ENCODE measurements at places on chromosomes 16 and 17.

DNA sequence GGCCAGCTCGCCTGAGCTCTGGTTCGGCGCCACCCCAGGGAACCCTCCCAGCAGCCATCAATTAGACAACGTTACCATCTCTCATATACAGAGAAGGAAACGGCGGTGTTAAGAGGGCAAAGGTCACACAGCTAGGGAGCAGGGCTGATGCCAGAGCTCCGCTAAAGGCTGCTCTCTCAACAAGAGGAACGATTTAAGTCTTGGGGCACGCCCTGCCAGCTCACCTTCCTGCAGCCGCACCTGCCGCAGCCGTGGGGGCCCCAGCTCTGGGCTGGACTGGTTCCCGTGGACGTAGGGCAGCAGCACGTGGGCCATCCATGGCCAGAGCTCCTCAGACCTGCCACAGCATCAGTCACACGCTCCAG is 43.5 kb downstream of the PKD1 start:
- no peak for DNase-seq

GRCh38 chr17:13425390-13425789 is 176.3 kb downstream of the HS3ST3A1 start:
- no peak for DNase-seq

GRCh38 chr16:7601100-7601499 is 268.5 kb downstream of the RBFOX1 start:
- no peak for DNase-seq

DNA sequence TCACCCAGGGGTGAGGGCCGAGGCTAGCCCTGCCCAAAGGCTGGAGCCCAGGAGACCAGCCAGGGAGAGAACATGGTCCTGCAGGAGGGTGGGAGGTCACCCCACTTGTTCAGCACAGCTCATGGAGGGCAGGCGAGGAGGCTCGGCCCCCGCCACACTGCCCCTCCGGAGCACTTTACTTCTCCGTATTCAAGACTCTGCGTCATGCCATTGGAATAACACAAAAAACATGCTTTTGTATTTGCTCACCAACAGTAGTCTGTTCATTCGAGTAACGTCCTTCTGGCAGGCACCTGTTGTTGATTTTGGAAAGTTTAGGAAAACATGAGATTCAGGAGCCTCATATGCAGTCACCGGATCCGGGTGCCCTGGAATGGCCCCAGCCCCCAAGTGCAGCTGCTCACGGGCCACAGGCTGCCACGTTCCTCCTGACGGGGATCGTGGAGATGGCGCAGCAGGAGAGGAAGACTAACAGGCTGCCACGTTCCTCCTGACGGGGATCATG is 81.1 kb upstream of the DNAH17 start:
- DNase-seq, result no peak

- DNase-seq, result no peak
These were observed 27.9 kb upstream of the EFCAB13 start for GRCh38 chr17:47295874-47296255.

DNA sequence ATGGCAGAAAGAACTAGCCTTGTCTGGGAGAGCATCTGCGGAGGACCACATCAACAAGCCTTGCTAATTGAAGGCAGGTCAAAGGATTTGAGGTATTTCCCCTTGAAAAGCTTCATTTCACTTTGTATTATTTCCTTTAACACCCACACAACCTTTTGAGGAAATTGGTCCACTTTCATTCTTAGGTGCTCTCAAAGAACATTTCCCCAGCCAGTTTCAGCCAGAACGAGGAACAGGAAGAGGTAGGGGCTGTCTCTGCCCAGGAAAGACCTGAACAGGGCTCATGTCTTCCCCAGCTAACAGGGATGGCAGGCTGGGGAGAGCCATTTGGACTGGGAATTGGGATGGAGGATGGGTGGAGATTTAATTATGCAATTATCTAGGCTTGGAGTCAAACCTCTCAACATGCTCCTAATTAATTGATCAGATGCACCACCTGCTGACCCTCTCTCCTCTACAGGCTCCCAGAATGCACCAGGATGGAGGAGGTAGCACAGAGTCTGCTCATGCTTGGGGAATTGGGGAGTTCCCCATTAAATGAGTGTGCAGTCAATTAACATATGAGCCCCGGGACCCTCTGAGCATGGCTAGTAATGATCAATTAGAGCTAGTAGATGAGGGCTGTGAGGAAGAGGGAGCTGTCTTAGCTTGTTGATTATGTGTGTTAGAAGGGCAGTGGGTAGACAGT is 84.6 kb downstream of the GP2 start:
- DNase-seq, result no peak

- no peak for DNase-seq
These were observed 110.2 kb upstream of the CPHXL start for GRCh38 chr16:75836347-75837010.

- no peak for DNase-seq
These were observed 36.7 kb downstream of the SMG6 start for GRCh38 chr17:2266865-2267228.

DNA sequence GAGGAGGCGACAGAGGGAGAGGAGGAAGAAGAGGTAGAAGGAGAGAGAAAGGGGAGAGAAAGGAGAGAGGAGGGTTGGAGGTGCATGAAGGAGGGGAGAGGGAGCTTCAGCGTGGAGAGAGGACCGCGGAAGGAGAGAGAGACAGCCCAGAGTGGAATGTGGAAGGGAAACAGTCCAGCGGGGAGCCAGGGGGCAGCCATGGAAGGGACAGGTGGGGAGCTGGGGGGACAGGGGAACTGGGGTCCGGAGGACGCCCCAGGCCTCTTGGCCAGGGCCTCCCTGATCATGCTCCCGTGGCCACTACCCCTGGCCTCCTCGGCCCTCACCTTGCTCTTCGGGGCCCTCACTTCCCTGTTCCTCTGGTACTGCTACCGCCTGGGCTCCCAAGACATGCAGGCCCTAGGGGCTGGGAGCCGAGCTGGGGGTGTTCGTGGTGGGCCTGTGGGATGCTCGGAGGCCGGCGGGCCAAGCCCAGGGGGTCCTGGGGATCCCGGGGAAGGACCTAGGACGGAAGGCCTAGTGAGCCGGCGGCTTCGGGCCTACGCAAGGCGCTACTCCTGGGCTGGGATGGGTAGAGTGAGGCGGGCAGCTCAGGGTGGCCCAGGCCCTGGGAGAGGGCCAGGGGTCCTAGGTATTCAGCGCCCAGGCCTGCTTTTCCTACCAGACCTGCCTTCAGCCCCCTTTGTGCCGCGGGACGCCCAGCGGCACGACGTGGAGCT is 759 bp downstream of the ASPHD1 start:
- no peak for DNase-seq

DNA sequence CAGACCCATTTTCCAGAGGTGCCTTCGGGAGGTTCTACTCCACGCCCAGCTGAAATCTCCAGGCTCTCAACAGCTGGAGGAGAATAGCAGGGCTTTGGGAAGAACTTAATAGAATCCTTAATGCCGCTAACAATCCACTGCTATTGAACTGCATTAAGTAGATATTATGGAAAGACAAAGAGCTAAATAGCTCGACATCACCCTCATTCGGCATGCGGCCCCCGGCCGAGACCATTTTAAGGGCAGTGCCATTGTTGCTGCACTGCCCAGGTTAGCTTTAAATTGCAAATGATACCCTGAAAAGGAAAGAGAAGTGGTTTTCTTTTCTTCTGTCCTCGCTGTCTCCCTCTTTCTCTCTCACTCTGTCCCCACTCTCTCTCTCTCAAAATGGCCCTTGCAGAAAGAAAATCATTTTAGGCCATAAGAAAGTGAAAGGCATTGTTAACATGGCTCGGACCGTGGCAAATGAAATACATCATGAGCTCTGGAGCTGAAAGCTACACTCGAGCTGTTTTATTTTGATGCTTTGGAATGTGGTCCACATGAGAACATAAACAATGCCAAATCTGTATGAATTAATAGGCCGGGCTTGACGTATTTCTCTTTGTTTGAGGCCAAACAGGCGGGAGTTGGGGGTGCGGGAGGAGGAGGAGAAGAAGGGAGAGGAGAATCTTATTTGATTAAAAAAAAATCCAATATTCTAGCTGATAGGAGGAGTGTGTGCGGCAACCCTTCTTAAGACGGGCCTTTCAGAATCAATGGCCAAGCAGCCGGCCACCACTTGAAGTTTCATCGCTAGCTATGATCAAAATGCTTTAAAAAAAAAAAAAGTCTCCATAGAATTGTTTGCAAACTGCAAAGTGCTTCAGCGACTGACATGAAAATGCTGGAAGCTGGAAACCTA is 298.8 kb upstream of the IRX3 start:
- no peak for DNase-seq

DNA sequence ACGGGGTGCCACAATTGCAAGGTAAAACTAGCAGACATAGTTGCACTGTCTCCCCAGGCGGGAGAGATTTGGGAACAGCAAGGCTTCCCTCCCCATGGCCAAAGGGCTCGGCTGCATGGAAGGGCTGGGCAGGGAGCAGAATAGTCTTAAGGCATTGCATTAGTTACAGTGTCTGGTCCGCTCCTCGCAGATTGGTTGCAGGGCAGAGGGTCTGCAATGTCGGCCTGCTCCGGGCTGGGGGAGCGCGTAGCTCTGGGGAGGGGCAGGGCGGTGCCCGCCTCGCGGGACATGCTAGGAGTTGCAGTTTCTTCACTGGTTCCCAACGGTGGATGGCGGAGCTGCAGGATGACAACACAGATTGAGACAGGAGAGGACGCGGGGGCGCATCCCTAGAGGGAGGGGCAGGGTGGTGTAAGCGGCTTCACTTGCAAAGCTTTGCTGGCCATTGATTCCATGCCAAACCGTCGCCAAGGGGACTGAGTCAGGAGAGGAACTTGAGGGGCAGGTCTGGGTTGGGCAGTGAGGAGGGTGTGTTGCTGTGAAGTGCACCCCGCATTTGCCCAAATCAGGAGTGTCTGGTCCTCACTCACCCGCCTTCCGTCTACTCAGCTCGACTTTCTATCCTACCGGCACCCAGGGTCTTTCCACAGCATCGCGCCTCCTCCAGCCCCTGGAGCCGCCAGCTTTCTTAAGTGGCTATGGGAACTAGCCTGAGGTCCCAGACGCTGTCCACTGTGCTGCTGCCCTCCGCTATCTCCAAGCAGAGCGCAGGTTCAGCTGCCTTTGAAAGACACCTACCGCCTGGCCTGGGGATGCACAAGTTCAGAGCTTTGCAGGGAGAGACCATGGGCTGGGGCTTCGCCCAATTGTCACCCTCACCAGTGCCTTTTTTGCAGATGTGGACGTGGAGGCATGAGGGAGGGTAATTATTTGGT is 1748.9 kb downstream of the TP53TG3F start:
- DNase-seq, result no peak

DNA sequence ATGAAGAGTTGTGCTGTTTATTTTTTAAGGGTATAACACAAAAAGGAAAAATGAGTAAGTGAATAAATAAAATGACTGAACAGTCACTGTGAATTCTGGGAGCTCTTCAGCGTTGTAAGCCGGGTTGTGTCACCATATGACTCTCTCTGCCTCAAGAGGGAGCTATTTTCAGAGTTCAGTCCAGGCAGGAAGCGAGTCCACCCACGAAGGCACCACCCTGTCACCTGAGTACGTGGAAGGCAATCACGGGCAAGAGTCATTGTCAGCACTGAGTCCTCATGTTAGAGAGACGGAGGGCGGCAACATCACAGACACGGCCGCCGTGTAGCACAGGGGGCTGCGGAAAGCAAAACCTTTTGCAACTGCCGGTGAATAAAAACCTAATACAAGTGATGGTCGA is 227.6 kb downstream of the UTP18 start:
- DNase-seq, result no peak

- DNase-seq, result no peak
These were observed 37.0 kb downstream of the NDEL1 start for GRCh38 chr17:8472663-8473062.

- no peak for DNase-seq
These were observed 168.6 kb downstream of the FTO start for GRCh38 chr16:53872248-53873221.

- DNase-seq, result no peak
These were observed 646.1 kb downstream of the CDH11 start for GRCh38 chr16:64475627-64476351.

DNA sequence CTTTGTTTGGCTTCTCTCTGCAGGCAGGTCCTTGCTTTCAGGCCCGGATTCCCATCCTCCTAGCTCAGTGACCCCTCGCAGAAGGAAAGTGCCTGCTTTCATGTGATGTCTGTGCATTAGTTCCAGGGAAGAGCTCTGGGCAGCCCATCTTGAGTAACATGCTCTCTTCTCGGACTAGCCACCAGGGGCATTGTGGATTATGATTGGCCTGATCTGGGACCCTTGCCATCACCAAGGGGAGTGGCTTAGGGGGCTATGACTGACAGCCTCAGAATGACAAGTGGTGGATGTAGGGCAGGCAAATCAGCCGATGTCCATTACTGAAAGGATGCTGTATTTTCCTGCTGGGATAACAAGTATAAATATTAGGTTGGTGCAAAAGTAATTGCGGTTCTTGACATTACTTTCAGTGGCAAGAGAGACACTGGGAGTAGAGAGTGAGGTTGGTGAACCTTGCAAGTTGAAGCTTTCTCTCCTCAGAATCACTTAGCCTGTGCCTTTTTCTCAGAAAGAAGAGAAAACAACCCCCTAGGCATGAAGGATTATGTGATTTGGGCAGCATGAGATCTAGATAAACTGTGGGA is 71.5 kb upstream of the MPHOSPH6 start:
- no peak for DNase-seq

DNA sequence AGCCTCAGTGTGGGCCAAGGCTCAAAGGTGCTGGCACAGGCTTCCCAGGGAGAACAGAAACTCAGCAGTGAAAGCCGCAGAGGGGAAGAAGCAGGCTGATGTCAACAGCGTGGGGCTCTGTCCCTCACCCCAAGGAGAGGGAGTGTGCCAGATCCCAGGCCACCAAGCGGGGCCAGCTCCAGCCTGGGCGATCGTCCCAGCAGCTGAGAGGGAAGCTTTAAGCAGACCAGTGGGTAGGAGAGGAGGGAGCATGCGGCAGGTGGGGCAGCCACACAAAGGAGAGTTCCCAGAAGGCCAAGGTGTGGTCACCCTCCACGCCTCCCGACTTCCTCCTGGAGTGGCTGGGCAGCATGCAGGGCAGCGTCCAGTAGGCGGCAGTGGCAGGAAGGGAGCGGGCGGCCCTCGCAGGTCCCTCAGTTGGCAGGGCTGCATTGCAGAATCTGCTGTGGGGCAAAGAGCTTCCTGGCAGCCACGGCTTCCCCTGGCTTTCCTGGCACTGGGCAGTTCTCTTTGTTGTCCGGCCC is 6.0 kb downstream of the SYNGR2 start:
- DNase-seq, result no peak

DNA sequence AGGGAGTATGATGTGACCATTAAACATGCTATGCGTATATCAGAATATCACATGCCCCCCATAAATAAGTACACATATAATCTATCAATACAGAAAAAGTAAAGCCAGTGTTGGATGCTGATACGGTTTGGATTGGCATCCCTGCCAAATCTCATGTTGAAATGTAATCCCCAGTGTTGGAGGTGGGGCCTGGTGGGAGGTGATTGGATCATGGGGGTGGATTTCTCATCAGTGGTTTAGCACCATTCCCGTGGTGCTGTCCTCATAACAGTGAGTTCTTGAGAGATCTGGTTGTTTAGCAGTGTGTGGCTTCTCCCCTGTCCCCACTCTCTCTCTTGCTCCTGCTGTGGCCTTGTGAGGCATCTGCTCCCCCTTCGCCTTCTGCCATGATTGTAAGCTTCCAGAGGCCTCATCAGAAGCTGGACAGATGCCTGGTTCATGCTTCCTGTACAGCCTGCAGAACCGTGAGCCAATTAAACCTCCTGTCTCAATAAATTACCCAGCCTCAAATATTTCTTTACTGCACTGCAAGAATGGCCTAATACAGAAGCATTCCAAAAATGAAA is 88.9 kb downstream of the AATF start:
- DNase-seq, result no peak

GRCh38 chr16:28179354-28179753 is 32.4 kb downstream of the XPO6 start:
- DNase-seq, result no peak
